Panc1 (cell line): ENCODE measurements at places on chromosomes 2 and 18. TPM values are rescaled to one million over a fixed set of nuclear protein-coding genes. Genes with fewer than 3 reads are reported as not detected.

- no peak for DNase-seq
These were observed 504.5 kb downstream of the IRS1 start for GRCh38 chr2:226295123-226295522.

GRCh38 chr2:5950736-5951135 lies 258.6 kb downstream of the SOX11 start:
- DNase-seq, result no peak

DNA sequence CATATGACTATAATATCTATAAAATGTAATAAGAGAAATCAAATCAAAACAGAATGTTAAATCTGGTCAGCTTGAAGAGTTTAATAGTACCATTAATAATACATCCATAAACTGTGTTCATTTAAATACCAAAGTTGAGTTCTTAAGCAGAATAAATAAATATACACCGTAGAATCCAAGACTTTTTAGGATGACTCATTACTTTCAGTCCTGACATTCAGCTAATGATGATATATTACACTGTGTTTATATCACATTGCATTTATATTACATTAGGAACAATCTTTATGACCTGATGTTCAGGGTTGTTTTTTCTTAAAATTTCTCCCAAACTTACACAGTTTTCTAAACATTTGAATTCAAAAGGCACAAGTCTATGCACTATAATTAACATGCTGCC lies 331.3 kb downstream of the SS18 start:
- no peak for DNase-seq

GRCh38 chr2:152550386-152550785 lies 166.9 kb downstream of the PRPF40A start:
- DNase-seq, result no peak

DNA sequence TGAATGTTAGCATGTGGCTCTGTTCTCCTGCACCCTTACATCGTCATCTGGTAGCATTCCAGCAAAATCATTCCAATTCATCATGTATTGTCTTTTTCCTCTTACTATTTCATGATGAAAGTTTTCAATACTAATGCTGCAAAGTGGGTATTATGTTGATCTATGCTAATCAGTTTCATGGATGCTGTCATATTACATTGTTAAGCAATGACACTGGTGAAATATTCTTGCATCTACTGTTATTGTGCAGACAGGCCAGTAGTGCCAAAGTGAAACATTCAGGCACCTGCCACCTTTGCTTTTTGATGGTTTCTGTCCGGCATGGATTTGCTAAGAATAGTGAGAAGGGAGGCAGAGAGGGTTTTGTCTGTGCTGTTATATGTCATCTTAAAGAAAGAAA lies 76.1 kb upstream of the SMIM21 start:
- no peak for DNase-seq

- DNase-seq, result no peak
These were observed 322.9 kb downstream of the GALR1 start for GRCh38 chr18:77572537-77572936.

GRCh38 chr2:170229125-170229524 lies 51.2 kb downstream of the MYO3B start:
- DNase-seq, result no peak

GRCh38 chr2:217928324-217929181 lies 74.2 kb downstream of the TNS1 start:
- DNase-seq, result no peak

GRCh38 chr2:120910956-120911951 lies 175.6 kb downstream of the GLI2 start:
- DNase-seq, result no peak

GRCh38 chr18:6109743-6110142 lies 214.4 kb upstream of the TMEM200C start:
- no peak for DNase-seq

Gene IL1F10
- total RNA-seq, result not detected

Gene DPP10
- not detected for total RNA-seq

Gene ASTL
- 0.18 TPM for total RNA-seq

Gene SOX11
- total RNA-seq, result not detected
